ENCODE measurements at places on chromosomes 6 and 20. TPM values are rescaled to one million over a fixed set of nuclear protein-coding genes. Genes with fewer than 3 reads are reported as not detected.

The MAP7 gene
- 15.3 TPM for total RNA-seq

The CTSZ gene
- 65.6 TPM for total RNA-seq

The OPRL1 gene
- 1.3 TPM for total RNA-seq

The YTHDF1 gene
- total RNA-seq = 59.1 TPM

The TMEM244 gene
- not detected for total RNA-seq

The STMN3 gene
- total RNA-seq = 0.76 TPM
